Epithelial cell of esophagus (primary cell): ENCODE measurements at places on chromosomes 16 and 17.

DNA sequence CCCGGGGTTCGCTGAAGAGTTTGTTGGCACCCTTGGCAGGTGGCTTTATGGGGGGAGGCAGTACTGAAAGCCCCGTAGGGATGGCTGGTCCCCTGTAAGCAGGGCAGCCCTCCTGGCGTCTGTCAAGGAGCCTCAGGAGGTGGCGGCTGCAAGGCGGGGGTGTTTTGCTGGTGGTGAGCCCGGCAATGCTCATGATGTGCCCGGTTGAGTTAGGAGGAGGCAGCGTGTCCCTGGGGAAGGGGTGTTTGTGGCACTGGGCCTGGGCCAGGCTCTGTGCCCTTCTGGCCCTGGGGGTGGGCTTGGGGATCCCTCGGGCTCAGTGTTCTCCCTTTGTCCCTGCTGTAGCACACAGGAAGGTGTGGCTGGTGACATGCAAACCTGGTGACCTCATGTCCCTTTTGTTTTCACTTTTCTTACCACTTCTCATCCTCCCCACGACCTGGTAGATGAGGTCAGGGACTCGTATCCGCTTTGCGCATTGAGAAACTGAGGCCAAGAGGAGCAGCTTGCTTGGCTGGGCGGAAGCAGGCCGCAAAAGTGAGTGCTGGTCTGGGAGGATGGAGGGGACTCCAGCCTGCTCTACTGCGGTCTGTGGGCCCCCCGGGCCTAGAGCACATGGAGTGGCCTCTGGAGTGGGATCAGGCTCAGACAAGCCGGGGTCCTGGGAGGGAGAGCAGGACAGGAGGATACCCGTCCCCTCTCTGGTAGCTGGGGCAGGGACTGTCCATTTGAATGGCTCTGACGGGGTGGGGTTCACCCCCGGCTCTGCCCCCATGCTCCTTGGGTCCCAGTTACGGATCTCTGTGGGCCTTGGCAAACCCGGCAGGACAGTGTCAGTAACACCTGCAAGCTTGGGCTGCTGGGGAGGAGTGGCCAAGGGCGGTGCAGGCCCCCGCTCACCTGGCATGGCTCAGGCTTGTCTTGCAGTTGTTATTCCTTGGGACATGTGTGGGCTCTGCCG, 2.2 kb downstream of the SNN start:
- DNase-seq = peak; percentile 30

DNA sequence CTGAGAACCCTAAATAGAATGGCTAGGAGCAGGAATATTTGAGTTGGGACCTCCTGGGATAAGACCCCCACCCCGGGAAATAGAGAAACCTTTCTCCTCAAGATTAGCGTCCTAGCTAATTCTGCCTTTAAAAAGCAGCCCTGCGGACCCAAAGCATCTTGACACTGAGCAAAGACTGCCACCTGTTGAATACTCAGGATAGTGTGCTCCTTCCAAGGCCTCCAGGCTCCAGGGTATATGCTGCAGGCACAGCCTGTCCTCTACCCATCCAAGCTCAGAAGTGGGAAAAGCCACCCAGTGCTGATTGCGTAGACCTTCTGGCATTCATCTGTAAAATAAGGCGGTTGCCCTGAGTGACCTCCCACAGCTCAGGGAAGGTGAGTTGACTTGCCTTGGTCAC, 456.2 kb upstream of the DYNLRB2 start:
- peak; percentile 86 for DNase-seq

- no peak for DNase-seq
Observed at GRCh38 chr17:75856062-75856756, 1.1 kb upstream of the WBP2 start.

- DNase-seq = no peak
Observed at GRCh38 chr17:80349151-80349651, 65.8 kb upstream of the ENDOV start.

DNA sequence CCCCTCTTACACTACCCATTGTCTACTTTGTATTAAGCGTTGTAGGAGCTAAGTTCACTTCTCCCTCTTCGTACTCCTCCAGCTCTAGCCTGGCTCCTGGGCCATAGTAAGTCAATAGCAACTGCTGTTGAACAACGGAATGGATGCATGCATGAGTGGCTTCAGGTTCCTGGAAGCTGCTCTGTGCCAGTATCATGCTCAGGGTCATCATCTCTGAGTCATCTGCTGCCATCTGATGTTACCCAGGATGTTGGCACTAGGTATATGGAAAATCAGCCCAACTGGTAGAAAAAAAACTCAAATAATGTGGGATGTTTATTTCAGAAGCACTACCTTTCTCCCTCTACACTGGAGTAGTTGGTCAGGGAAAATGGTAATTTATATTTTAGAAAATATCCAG, 536.8 kb downstream of the NPIPA7 start:
- no peak for DNase-seq

DNA sequence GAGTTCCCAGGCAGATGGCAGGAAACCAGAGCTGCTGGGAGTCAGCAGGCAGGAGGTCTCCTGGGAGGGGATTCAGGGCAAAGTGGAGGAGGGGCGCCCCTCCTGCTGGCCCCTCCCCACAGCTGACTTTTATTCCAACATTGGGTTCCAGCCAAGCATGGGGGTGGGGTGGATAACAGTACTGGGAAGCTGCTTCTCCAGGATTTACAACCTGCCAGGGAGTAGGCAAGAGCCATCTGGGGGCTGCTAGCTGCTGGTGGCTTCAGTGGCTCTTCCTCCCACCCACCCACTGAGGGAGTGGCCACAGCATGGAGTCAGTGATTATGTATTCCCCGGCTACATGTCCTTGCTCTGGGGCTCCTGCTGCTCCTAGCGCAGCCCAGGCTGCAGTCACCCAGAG, 36.8 kb downstream of the TMEM132E start:
- DNase-seq = no peak

GRCh38 chr17:39674702-39675389, 6.6 kb downstream of the PNMT start:
- DNase-seq = peak; percentile 51

DNA sequence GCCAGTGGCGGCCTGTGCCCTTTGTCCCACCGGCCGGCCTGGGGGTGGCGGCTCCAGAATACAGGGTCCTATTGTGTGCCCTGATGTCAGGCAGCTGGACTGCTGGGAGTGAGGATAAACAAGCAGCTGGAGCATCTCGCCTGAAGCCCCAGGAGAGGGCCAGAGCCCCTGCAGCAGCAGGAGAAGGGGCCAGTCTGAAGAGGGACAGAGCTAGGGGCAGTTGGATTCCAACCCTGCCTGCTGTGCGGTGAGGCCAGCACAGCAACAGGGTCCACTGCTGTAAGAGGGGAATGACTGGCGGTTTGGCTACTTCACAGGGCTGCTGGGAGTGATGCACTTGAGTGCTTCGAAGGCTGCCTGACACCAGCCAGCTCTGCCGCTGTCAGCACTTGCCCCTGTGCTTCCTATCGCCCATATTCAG, 25.0 kb downstream of the RAB11FIP4 start:
- no peak for DNase-seq

GRCh38 chr17:44903012-44903685, 3.9 kb upstream of the EFTUD2 start:
- DNase-seq = no peak

- DNase-seq = no peak
Observed at GRCh38 chr16:70715860-70716357, 30.1 kb upstream of the MTSS2 start.

DNA sequence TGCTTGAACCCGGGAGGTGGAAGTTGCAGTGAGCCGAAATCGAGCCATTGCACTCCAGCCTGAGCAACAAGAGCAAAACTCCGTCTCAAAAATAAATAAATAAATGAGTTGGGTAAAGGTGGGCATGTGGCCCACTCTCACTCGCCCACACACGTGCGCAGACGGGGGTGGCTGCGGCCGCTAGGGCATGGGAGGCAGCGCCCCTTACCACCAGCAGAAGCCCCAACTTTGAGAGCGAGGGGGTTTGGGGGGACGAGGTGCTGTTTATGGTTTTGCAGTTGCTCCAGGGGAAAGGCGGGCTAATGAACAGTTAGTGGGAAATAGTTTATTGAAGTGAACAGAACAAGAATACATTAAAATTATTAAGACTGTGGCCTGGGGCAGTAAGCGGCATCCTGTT, 14.9 kb upstream of the RBFOX3 start:
- DNase-seq = no peak

DNA sequence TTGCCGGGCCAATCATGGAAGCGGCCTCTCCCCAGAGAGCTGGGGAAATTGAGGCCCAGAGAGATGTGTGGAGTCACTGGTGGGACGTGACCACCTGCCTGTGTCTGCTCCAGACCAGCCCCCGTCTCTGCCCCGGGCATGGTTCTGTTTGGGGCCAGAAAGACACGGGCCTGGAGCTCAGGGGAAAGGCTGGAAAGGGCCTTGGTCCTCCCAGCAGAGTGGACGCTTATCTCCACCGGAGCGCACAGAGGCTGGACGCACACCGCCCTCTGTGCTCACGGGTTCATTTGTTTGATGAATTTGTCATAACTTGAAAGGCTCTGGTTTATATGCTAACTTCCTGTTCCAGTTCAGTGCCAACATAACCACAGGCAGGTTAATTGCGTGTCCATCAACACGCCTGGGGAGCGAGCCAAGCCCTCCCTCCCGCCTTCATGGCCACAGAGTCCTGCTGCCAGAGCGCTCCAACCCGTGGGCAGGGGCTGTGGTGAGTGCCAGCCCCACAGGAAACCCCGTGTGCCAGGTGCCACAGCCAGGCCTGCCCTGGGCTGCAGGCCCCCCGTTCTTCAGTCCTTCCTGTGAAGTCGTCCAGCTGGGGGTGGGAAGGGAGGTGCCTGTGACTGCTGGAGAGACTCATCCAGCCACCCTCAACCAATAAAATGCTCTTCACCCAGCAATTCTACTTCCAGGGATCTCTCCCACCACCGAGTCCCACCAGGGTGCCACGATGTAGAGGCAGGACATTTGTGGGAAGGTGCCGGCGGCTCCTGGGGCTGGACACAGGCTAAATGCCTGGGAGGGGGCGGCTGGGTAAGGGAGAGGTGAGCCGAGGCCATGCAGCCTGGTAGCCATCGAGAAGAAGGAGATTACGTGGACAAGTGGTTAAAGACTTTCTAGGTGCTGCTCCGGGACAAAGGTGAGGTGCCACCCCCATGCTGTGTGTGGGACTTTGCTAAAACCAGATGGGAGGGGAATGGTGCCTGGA, 29.4 kb upstream of the BAHCC1 start:
- peak; percentile 94 for DNase-seq

DNA sequence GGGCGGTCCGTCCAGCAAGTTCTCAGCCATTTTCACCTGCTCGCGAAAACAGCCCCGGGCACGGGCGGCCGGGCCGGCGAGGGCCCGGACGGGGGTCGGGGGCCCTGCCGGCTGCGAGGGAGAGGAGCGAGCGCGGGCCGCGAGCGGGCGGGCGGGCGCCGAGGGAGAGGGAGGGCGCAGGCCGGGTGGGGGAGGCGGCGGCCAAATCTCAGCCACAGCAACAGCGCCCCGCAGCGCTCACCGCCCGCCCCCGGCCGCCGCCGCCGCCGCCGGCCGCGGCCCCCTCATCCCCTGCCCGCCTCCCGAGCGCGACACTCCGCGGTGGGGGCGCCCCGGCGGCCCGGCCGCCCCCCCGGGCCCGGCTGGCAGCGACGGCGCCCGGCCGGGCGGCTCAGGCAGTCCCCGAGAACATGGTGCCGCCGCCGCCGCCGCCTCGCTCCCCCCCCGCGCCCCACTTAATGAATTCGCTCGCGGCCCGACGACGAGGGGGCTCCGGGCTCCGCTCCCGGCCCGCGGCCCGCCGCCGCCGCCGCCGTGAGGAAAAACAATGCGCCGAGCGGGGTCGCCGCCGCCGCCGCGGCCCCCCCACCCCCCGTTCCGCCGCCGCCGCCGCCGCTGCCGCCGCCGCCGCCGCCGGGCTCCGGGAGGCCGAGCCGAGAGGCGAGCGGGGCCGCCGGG, 487 bp downstream of the CREBBP start:
- DNase-seq = peak; percentile 71

DNA sequence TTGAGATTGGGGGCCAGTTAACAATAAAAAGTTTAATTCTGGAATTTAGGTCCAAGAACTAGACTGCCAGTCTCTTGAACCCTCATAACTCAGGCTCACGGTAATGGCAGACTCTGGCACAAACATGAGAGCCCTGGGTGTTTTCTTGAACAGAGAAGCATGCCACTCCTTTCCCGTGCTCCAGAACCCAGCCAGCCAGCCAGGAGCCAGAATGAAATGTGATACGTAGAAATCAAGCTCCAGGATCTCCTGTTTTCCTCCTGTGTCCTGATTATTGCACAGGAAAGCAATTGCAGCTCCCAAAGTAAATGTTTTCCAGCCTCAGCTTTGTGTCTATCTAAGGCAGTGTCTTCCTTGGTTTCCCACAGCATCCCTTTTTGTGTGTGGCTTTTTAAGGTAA, 46.2 kb upstream of the NOL11 start:
- no peak for DNase-seq

- no peak for DNase-seq
Observed at GRCh38 chr17:7882068-7882467, 6.5 kb upstream of the CHD3 start.

DNA sequence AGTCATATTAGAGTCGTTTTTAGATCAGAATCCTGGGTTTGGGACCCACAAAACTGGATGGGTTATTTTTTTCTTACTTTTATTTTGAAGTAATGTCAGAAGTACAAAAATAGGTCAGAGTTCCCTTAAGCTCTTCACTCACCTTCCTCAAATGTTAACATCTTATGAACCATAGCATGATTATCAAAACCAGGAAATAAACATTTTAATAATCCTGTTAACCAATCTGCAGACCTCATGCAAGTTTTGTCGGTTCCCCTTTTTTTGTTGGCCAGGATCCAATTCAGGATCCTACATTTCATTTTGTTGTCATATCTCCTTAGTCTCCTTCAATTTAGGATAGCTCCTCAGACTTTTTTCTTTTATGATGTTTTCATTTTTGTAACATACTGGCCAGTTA, 162.0 kb downstream of the CHD9 start:
- DNase-seq = no peak

GRCh38 chr16:12410837-12411490, 392.7 kb downstream of the CPPED1 start:
- no peak for DNase-seq

DNA sequence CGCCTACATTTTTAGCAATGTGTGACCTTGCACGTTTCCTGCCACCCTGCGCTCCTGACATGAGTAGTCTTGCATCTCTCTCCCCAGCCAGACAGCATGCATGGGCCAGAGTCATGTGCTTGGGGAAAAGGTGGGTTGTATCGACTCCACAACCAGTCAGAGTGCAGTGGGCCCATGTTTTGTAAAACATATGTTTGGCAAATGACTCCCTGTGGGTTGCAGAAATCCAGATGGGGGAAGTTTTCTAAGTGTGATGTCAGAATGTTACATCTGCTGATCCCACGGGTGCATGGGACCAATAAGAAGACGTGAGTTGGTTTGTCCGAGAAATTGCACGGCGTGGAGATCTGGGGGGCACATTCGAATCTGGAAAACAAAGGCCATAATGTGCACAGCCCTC, 147.1 kb downstream of the FOXL1 start:
- no peak for DNase-seq
